ENCODE measurements at places on chromosomes 5 and 9.

DNA sequence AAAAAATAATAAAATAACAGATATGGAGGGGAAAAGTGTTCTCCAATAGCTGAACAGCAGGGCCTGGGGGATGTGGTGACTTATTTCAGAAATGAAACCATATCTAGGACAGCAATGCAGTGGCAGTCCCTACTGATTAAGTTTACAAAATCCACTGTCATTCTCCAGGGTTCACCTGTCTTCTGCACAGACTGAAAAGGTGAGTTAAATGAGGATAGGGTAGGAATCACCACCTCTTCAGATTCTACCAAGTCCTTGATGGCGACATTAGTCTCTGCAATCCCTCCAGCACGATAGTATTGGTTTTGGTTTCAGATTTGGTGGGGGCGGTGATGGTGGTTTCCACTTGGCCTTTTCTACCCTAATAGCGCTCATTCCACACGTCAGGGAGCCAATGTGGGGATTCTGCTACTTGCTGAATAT, 32.3 kb upstream of the NPM1 start:
- DNase-seq = no peak

DNA sequence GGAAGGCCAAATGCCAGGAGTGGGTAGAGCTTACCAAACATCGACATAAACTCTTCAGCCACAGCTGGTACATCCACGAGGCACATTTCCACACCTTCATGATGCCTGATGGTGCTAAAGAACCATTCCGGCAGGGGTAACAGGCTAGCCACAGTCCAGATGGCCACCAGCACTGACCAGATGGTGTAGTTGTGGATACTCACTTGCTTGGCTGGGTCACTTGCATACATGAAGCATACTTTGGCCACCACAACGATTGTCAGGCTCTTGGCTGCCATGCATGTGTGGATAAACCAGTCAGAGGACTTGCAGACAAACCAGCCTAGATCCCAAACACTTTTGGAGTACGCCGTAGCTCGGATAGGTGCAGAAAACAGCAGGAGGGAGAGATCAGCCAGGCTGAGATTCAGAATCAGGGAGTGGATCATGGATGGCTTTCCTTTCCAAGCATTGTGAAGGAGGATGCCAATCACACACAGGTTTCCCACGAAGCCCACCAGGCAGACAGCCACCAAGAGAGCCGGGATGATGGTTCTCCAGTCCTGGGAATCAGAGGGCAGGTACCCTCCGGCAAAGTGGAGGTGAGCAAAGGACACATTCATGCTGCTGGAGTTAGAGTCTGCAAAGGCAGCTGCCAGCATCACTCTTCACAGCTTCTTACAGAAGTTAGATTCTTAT, 378 bp downstream of the GPR151 start:
- no peak for DNase-seq

DNA sequence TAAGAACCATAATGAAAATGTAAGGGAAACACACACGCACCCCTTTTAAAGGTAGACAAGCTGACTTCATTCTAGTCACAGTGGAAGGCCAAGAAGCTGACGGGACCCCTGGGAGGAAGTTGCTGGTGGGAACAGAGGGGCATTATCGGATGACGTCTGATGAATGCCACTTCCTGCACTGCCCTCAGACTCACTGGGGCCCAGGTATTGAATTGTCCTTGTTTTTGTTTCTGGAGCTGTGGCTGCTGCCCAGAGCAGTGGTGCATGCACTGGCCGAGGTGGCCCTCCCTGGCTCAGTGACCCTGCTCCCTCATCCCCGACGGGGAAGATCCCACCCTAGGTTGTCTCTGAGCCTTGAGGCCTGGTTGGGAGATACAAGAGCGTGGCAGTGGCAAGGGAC, 15.3 kb upstream of the RPL26L1 start:
- DNase-seq = no peak

- no peak for DNase-seq
Observed at GRCh38 chr5:180598316-180598701, 7.0 kb upstream of the SCGB3A1 start.

DNA sequence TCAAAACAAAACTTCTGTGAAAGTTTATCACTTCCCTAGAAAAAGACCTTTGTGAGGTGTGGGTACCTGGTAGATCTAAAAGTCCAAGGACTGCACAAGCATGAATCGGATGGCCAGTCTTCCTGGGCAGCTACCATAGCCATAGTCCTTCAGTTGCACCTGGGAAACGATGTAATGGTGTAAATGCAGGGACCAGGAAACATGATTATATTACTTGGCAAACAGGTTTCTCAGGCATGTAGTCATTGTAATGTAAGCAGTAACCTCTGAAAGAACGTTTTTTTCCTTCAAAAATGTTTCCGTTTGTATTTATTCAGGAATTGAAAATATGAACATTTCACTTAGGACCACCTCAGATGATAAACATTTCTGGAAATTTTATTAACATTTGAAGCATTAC, 433.4 kb downstream of the DTWD2 start:
- DNase-seq = no peak

DNA sequence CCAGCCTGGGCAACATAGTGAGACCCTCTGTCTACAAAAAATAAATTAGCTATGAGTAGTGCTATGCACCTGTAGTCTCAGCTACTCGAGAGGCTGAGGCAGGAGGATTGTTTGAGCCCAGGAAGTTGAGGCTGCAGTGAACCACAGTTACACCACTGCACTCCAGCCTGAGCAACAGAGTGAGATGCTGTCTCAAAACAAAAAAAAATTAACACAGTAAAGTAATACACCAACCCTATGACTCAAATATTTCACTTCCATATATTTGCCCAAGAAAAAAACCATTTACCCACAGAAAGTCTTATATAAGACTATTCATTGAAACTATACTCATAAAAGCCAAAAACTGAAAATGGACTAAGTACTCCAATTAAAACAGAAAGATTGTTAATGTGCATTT, 16.2 kb downstream of the SMIM23 start:
- DNase-seq = no peak

- no peak for DNase-seq
Observed at GRCh38 chr9:87601176-87601575, 103.5 kb downstream of the DAPK1 start.

DNA sequence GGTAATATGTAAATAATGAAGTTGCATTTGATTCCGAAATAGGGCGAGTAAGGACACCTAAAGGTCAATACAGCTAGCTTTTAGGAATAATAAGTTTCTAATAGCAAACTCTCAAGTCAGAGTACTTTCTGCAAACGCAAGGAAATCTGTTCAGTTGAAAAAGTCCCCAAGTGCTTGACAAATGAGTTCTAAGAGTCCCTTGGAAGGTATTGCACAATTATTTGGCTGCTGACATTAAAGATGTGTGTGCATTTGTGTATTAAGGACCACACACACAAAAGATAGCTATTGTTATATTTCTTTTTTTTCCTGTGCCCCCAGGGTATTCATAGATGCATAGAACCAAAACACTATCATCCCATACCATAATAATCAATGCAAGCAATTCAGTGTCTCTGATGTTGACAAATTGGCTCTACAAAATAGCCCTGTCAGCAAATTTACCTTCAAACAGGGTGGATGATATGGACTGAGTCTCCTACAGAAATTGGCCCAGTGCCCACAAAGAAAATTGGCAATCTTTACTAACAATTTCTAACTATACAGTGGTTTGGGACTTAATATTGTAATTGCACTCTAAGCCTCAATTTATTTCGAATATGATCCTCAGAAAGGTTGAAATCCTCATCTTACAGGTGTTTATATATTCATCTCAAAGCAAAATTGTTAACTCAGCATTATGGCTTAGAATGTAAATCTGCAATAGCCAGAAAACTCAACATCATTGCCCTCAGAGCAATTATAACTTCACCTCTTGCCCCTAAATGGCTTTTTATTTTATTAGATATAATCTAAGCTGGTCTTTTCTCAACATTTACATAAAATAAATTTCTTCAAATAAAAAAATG, 827.2 kb downstream of the MAT2B start:
- DNase-seq = no peak

DNA sequence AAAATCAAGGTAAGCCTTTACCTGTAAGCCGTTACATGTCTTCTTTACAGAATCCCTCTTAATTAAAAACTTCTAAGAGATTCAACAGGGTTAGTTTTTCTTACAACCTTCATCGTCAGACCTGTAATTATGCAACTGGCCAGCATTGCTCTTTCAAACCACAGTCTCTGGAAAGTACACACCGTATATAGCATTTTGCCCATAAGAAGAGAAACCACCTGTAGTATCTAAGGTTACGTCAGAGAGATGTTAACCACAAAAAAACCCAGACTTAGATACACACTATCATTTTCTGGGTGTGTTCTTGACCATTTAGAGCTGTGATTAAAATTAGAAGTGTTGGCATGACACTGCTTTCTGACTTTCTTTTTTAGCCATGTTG, 140.0 kb downstream of the MUSK start:
- no peak for DNase-seq

DNA sequence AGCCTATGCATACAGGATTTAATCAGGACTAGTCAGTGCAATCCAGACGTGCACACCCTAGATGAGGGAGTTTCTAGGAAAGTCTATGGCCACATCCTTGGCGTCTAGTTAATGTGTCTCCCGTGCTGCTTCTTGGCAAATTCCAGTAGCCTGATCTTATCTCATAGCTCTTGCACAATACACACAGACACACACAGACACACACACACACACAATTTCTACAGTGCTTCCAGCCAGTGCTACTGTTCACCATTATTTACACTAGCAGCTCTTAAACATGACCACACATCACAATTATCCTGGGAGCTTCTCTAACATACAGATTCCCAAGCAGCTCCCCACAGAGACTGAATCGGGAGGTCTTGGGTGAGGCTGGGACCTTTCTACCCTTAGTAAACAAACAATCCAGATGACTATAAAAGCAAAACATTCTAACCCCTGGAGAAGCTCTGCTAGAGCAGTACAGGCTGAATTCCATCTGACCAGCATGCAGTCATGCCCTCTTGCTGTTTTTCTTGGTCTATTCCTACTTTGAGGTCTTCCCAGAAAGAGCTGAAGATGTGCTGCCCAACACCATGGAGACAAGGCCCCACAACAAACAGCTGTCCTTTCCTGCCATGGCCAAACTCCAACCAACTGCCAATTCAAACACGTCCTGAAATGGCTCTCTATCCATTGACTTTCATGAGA, 236.6 kb downstream of the DEPDC1B start:
- peak; percentile 30 for DNase-seq

DNA sequence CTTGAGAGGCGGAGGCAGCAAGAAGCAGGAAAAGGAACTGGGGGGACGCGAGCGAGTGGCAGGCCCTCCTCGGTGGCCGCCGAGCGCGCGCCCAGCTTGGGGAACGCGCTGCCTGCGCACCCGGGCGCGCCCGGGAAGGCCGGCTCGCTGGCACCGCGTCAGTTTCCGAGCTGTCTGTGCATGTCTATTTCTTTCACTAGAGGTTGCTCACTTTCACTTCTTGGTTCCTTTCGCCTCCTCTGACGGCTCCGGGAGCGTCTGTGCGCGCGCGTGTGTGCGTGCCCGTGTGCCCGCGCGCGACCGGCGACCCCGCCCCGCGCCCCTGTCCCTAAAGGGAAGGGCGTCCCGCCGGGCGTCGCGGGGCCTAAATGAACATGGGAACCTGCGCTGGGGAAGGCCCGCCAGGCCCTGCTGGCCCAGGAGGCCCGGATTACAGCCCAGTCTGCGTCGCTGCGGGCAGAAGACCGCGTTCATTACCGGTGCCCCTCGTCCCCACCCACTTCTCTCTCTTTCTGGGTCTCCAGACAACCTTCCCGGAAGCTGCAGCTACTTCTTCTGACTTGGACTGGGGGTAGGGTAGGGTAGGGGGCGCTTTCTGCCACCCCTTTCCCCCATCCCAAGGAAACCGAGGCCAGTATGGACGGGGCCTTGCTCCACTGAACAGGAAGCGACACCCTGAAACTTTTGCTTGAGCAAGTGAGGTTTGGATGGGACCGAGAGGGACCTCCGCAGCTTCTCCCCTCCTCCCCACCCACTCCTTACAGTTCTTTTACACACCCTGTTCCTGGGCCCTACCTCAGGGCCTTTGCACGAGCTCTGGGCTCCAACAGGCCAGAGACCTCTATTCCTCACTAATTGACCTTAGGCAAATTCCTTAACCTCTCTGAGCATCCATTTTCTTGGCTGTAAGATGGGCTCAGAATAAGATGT, 205.8 kb upstream of the IER5L start:
- peak; percentile 78 for DNase-seq

DNA sequence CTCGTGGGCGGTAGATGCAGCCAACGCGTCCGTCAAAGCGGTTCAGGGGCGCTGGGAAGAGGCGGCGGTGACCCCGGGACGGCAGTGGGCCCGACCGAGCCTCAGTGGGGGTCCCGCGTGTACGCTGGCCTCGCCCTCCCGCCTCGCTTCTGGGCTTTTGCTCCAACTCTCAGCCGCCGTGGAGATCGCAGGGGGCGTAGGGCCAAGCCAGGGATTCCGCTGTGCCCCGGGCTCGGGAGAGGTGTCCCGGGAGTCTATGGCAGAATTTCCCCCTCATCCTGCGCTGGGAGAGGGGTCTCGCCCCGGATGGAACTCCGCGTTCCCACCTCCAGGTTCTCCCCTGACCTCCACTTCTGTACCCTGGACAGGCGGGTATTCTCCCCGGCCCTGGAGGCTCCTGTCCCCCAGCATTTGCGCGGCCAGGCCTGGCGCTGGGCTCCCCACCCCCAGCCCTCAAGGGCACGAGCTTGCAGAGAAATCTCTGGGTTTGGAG, 131.9 kb downstream of the MRPL36 start:
- DNase-seq = no peak

DNA sequence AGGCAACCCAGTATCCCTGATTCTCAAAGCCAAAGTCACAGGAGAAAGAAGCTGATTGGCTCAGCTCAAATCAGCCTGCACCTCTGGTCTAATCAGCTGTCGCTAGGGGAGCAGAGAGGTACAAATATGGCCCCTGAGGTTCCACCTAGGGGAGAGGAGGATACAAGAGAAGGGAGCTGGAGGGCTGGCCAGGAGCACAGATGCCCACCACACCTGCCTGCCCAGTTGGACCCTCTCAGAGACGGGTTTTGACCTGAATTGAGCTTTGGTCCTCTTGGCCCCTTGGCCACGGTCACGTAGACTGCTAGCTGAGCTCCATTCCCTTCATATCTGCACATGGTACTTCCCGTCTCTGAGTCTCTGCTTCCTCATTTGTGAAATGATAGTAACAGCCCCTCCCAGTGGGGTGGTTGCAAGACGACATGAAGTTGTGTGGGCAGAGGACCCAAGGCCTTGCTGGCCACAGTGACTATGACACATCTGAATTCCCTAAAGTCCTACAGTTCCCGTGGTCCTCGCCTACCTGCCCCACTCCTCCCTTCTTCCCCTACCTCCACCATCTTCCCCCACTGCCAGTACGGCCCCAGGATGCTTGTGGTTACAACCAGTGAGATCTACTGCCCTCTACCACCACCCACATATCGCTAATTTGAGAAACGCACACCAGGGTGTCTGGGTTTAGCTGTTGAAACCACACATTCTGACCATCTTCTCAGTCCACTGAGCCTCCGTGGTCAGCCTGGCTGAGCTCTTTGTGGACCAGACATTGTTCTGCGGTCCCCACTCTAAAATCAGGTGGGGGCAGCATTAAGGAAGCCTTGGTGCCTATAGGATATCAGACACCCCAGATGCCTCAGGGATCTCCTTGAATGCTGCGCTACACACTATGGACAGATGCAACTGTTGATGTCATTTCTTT, 60.3 kb upstream of the NEK6 start:
- no peak for DNase-seq

- peak; percentile 99 for DNase-seq
Observed at GRCh38 chr5:150469718-150470469, 20.4 kb upstream of the RPS14 start.
